ENCODE measurements at places on chromosomes 5 and 9.
A peak's percentile ranks its signal among the peaks of the same experiment; 100 is the strongest.

- no peaks in the 10 kb centered on the region for H3K36me3 ChIP-seq
- no peaks in the 10 kb centered on the region for H3K4me1 ChIP-seq
- no peak overlapping the region for H3K27ac ChIP-seq
These were observed 49.5 kb downstream of the LHX2 start for GRCh38 chr9:124060844-124061605.

DNA sequence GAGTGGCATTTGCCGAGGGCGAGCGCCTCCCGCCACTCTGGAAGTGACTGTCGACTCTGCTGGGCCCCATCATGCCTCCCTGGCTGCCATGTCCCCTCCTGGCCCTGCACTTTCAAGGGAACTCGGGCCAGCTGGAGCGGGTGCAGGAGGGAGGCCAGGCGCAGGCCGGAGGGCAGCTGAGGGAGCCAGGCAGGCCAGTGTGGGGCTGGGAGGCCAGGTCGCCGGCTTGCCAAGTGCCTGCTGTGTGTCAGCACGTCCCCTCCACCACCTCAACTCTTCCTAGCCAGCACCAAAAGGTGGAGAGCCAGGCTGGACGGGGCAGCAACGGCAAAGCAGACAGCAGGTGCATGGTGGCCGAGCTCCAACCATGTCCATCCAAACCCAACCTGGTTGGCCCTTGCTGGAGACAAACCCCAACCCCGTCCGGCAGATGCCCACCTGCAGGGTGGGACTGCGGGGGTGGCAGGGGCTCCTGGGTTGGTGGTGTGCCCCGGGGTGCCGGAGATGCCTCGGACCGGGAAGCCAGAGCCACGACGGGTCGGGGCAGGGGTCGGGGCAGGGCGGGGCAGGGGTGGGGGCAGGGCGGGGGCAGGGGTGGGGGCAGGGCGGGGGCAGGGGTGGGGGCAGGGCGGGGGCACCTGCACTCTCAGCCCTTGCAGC lies 36.5 kb upstream of the EGFL7 start:
- peaks cover 38% of the 10 kb centered on the region for H3K4me1 ChIP-seq
- H3K27me3 ChIP-seq, result no peaks in the 10 kb centered on the region
- H3K4me3 ChIP-seq, result no peak overlapping the region
- peak overlapping the region; percentile 86 for H3K27ac ChIP-seq

- peaks cover 7% of the 10 kb centered on the region for H3K4me1 ChIP-seq
- no peak overlapping the region for H3K27ac ChIP-seq
- H3K27me3 ChIP-seq, result no peaks in the 10 kb centered on the region
- no peak overlapping the region for H3K4me3 ChIP-seq
- no peak for DNase-seq
These were observed 33.6 kb downstream of the ERMP1 start for GRCh38 chr9:5799314-5799713.

DNA sequence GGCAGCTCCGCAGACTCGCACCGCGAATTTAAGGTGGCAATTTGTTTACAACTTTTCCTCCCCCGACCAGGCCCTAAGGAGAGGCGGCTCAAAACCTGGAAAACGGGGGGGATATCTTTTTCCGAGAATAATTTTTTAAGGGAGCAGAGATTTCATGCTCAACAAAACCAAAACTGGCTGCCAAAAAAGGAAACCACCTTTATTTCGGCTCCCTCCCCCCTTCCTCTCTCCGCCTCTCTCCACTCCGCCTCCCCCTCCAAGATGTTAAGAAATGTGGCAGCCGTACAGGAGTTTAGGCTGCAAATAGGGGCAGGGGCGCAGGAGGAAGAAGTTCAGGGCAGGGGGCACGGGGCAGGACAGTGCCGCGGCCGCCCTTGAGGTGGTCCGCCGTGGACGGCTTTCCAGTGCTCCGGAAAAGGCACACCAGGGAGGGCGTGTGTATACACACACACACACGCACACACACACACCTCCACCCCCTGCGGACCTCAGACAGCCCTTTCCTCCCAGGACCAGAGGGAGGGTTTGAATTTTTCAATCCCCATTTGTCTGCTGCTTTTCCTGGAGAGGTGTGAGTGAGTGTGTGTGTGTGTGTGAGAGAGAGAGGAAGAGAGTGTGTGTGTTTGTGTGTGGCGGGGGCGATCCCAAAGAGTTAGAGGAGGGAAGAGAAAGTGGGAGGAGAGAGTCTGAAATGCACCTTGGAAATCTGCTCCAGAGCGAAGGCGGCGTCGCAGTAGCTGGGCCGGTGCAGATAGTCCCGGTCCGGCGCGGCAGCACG lies 9.1 kb downstream of the PTCH1 start:
- DNase-seq, result no peak
- H3K27ac ChIP-seq, result peak overlapping the region; percentile 90
- no peaks in the 10 kb centered on the region for H3K36me3 ChIP-seq
- H3K27me3 ChIP-seq, result no peaks in the 10 kb centered on the region

- H3K27me3 ChIP-seq, result no peaks in the 10 kb centered on the region
- H3K36me3 ChIP-seq, result no peaks in the 10 kb centered on the region
- DNase-seq, result no peak
- no peak overlapping the region for H3K27ac ChIP-seq
- H3K4me1 ChIP-seq, result no peaks in the 10 kb centered on the region
- no peak overlapping the region for H3K4me3 ChIP-seq
These were observed 248.5 kb upstream of the PANK3 start for GRCh38 chr5:168827636-168828035.

GRCh38 chr5:32353420-32353819 lies 40.7 kb upstream of the MTMR12 start:
- no peaks in the 10 kb centered on the region for H3K4me1 ChIP-seq
- no peak overlapping the region for H3K4me3 ChIP-seq
- H3K36me3 ChIP-seq, result peaks cover 47% of the 10 kb centered on the region

GRCh38 chr9:16138561-16139491 lies 586.0 kb downstream of the CCDC171 start:
- H3K36me3 ChIP-seq, result no peaks in the 10 kb centered on the region
- no peak overlapping the region for H3K4me3 ChIP-seq
- H3K27ac ChIP-seq, result no peak overlapping the region
- H3K27me3 ChIP-seq, result no peaks in the 10 kb centered on the region
